Kidney (tissue), 22 donors: ENCODE measurements at places on chromosomes 13 and 19.

DNA sequence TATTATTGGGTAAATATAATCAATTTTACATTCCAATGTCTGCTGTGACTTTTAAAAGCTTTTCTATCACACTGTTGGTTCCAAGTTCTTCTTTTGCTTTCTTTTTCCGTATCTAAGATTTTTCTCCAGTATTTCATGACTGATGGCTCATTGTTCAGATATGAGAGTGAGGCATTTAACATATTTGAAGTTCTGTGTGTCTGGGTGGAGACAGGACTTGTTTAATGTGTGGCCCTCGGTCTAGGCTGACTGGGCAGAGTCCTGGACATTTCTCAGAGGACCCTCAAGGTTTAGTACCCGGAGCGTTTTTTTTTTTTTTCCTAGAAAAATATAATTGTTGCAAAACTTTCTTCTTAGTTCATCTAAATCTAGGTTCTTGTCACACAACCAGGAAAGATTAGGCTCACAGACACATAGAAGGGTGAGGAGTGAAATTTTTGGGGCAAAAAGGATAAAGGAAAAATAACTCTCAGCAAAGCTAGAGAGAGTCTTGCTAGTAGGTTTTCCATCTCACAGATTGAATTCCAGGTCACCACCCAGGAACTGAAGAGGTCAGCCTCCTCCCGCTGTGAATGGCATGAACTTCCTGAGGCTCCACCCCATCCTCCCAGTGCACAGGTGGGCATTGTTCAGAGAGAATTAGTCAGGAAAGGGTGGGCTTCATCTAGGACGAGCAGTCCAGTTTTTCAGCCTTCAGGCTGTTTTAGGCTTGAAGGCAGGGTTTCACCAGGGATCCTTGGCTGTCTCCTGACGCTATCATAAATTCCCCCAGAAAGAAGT lies 1002.4 kb upstream of the PCDH9 start:
- no peak for DNase-seq

DNA sequence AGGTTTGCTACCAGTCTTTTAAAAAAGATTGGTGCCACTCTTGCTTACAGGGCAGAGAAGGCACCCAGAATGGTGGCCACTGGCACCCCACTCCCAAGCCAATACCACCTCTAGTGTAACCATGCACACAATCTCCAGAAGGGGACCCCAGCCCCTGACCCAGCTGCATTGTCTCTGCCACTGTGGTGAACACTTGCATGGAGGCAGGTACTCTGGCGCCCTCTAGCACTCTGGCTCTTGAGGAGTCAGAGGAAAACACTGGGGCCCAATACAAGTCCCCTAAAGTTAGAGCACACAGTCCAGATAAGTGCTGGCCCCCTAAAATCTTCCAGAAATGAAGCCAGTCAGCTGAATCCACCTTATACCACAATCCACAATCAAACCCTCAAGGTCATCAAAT lies 6.0 kb downstream of the ERVV-1 start:
- no peak for DNase-seq

- no peak for DNase-seq
Measured at GRCh38 chr19:45156011-45156630, 4.7 kb downstream of the NKPD1 start.

DNA sequence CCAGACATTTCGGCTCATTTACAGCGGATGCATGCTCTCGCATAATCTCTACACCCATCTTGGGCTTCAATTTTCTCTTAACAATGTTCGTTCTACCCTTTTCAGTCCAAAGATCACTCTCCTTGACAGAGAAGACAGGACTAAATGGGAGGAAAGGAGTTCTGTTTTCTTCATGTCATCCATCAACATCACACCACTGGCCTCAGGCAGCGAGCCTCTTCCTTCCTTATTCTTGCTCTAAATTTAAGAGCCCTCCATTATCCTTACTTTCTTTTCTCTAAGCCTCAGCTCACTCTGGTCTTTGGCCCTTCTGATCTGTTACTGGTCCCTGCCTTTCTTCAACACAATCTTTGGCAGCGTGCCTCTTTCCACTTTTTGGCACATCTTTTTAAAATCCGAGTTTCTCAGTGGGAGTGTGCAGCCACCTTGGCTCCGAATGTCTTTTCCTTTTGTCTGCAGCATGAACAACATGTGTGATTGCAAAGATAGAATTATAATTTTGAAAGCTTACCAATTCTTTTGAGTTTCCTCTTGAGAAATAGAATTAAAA lies 98.7 kb downstream of the FAM216B start:
- DNase-seq: peak; percentile 49

- DNase-seq: no peak
Measured at GRCh38 chr19:2248136-2249009, 750 bp upstream of the AMH start.

DNA sequence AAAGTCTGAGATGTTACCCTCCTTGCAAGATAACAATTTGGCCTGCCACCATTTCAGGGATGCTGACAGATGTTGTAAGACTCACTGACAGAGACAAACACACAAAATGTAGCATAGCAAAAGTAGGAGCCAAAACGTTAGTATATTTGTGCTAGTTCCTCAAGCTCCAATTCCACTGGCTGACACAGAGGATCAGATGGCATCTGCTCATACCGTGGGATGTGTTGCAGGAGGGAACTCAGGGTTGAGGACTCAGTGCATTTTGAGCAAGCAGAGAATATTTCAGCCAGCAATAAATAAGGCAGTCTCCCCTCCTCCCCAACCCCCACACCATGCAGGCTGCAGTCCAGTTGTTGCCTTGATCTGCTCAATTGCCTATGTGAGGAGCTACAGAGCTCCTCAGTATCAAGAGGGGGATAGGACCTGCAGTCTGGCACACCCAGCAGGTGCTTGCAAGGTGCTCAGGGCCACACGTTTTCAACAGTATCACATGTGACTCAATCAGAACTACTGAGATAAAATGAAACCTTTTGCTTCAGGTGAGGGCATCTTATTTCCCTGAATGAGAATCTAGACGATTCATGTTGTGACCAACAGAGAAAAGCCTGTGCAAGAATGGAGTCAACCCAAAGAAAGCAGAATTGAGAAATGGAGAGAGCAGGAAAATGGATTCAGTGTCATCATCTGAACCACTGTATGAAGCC lies 23.6 kb upstream of the LRCH1 start:
- DNase-seq: no peak

GRCh38 chr19:30449673-30450072 lies 77.5 kb downstream of the ZNF536 start:
- DNase-seq: no peak

- DNase-seq: no peak
Measured at GRCh38 chr13:21079221-21079620, 17.8 kb upstream of the LATS2 start.

GRCh38 chr19:10699650-10700335 lies 1.4 kb upstream of the QTRT1 start:
- no peak for DNase-seq

- peak; percentile 41 for DNase-seq
Measured at GRCh38 chr13:113854238-113855011, 9.5 kb downstream of the GAS6 start.

GRCh38 chr19:46077815-46078167 lies 37.0 kb upstream of the IGFL4 start:
- no peak for DNase-seq

DNA sequence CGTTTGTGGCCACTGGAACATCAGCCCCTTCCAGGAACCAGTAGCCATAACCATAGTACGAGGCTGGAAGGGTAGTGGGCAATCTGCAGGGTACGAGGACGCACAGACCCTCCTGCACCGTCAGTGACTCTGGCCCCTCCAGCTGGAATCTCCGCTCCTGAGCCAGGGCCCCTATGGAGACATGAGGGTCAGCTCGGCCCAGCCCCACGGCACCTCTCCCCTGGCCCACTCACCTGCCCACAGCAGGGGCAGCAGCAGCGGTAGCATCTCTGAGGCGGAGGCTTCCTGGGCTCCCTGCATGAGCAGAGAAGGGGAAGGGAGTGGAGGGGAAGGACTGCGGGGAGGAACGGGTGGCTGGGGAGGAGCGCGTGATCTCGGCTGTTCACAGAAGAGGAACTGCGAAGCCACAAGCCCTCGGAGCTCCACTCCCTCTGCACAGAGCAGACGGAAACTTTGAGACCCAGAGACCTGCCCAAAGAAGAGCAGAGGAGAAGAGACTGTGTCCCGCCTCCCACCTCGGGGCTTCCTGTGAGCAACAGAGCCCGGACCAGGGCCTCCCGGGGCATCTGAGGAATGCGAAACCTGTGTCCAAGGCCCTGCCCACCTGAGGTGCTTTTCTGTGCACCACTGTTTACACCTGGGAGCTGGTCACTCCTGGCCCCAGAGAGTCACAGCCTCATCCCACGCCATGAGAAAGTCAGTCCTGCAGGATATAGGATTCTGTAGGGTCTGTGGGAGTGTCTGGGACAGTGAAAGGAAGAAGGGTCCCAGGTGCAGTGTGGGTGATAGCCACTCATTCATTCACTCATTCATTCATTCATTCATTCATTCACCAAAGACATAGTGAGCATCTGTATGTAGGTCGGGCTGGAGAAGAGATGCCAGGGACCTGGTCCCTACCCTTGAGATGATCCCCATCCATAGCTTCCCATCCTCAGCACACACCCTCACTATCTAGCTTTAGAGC lies at the start of gene SIGLEC6:
SIGLEC6 (minus strand) TSS at position 322 of the 967 bp plus-strand sequence; CDS start at position 300, 22 bp downstream.
- no peak for DNase-seq

GRCh38 chr13:113777311-113778260 lies 18.6 kb downstream of the TMEM255B start:
- peak; percentile 83 for DNase-seq

DNA sequence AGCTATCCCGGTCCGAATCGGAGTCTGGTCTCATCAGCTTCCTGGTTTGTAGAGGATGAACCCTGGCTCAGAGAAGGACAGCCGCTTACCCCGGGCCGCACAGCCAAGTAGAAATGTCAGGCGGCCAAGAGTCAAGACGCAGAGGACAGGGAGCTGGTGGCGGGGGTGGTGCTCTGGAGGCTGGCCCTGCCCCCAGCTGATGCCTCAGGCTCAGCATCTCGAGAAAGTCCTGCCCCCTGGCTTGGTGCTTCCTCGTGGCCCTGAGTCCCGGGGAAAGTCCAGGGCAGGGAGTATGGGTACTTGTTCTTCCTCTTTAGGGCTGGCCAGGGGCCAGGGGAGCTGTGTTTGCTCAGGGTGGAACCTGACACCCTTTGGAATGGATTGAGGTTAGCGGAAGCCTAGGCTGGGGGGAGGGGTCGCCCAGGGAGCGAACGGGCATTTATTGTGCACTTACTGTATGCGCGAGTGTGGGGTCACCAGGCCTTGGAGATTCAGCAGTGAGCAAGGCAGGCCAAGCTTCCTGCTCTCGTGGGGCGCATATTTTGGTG lies 2.2 kb downstream of the TJP3 start:
- DNase-seq: no peak

DNA sequence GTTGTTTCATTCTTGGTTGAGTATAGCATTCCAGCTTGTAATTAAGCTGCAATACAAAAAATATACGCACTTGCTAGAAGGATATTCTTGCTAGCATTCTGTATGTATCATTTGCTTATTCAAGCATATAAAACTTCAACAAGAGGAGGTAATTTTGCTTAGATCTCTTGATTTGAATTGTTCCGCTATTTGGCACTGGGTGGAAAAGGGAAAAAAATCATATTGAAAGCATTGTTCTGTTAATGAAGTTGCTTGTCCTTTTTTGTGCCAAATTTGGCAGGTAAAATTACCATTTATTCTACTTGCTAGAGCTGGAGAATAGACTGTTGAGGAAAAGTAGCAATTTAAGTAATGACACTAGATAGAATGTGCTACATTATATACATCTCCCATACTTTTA lies 190.2 kb downstream of the GGACT start:
- no peak for DNase-seq

GRCh38 chr13:110403315-110403714 lies 96.2 kb downstream of the COL4A2 start:
- DNase-seq: no peak

DNA sequence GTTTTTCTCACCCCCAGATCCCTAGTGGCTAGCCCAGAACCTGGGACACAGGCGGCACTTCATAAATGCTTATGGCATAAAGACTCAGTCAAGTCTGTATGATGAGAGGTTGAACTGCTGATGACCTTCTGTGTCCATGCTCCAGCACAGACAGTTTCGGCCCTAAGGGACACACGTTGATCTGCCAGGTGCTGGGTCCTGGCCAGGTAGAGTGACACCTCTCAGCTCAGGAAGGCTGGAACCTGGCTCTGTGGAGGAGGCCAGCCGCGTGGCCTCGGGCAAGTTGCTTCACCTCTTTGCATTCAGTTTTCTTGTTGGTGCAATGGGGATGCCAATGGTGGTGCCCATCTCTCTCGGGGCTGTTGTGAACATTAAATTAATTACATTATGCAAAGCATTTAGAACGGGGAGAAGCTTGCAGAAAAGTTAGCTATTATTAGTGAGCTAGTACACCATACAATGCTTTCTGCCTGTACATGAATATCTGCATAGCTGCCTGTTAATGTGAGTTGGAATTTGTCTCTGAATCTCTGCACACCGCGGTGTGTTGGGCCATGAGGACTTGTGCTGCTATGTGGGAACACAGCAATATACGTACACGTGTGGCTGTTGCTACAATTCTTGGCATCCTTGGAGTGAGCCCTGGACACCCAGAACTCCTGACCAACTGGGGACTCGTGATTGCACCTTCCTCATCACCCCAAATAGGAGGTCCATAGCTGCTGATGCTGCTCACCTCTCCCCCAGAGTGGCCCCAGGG lies 8.4 kb downstream of the GADD45B start:
- DNase-seq: no peak

- DNase-seq: no peak
Measured at GRCh38 chr13:67964986-67965385, 734.9 kb upstream of the PCDH9 start.

- peak; percentile 43 for DNase-seq
Measured at GRCh38 chr19:4538601-4538954, 1.3 kb downstream of the LRG1 start.

GRCh38 chr19:51480590-51480989 lies 2.3 kb downstream of the CEACAM18 start:
- DNase-seq: peak; percentile 70

DNA sequence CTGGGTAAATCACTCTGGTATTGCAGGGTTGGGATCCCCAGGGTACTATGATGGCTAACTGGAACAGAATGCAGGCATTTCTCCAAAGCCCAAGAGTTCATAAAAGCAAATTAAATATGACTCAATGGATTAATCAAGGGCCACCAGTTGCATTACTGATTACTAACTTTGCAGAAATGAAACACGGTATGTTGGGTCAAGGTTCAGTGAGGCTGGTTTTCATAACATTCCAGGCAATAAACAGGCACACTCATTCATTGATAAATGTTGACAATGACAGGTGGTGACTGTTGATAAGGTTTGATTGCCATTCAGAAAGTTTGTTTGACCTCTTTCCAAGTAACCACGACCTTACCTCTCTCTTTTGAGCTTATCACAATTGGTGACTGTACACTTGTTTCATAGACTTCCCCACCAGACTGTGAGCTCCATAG lies 506 bp upstream of the AP1M1 start:
- DNase-seq: no peak

GRCh38 chr13:106568299-106569003 lies 514 bp upstream of the ARGLU1 start:
- DNase-seq: no peak

GRCh38 chr13:23354520-23354919 lies 79.0 kb downstream of the SACS start:
- DNase-seq: no peak
